ENCODE measurements at places on chromosomes 16 and 17. TPM values are rescaled to one million over a fixed set of nuclear protein-coding genes. Genes with fewer than 3 reads are reported as not detected.

DNA sequence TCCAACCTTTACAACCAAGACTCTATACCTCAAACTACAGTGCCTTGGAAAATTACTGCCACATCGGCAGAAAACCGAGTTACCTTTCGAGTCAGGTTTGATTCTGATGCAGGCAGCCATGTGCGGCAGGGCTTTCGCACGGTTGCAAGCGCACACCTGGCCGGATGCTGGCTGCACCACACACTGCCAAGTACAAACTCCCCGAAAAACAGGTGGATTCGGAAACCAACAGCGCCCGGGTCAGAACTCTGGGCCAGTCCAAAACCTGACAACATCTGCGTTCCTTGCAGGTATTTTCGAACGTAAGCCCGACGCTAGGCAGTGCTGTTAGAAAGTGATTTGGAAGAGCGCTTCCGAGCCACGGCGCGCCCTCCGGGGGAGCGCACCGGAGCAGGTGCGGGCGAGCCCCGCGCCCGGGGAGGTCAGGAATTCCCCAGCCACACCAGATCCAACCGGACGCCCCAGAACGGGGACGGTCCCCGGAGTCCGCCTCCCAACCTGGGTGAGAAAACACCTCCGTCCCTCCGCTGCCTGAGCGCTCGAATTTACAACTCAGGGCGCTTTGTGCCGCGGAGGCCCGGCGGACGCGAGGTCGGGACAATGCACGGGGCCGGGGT lies 1.2 kb downstream of the USP7 start:
- H3K36me3 ChIP-seq, result no peaks in the 10 kb centered on the region
- H3K27me3 ChIP-seq, result no peaks in the 10 kb centered on the region
- H3K4me1 ChIP-seq, result peaks cover 61% of the 10 kb centered on the region
- DNase-seq, result no peak
- peak overlapping the region; percentile 85 for H3K4me3 ChIP-seq
- peak overlapping the region; percentile 65 for H3K27ac ChIP-seq

- peak overlapping the region; percentile 5 for H3K27ac ChIP-seq
- peaks cover 23% of the 10 kb centered on the region for H3K4me1 ChIP-seq
- DNase-seq, result peak; percentile 45
- H3K27me3 ChIP-seq, result no peaks in the 10 kb centered on the region
- peaks cover 14% of the 10 kb centered on the region for H3K36me3 ChIP-seq
Observed at GRCh38 chr17:74779948-74780400, 3.8 kb upstream of the NAT9 start.

- peak; percentile 33 for DNase-seq
- peak overlapping the region; percentile 96 for H3K27ac ChIP-seq
- peaks cover 33% of the 10 kb centered on the region for H3K36me3 ChIP-seq
Observed at GRCh38 chr17:7393613-7394451, 493 bp downstream of the PLSCR3 start.

- no peaks in the 10 kb centered on the region for H3K36me3 ChIP-seq
- DNase-seq, result no peak
- H3K27ac ChIP-seq, result no peak overlapping the region
- no peak overlapping the region for H3K4me3 ChIP-seq
Observed at GRCh38 chr16:13727943-13728342, 192.0 kb upstream of the ERCC4 start.

- DNase-seq, result no peak
- H3K27me3 ChIP-seq, result no peaks in the 10 kb centered on the region
- peaks cover 39% of the 10 kb centered on the region for H3K4me1 ChIP-seq
- peak overlapping the region; percentile 92 for H3K27ac ChIP-seq
- H3K4me3 ChIP-seq, result peak overlapping the region; percentile 97
Observed at GRCh38 chr17:54967621-54968261, 713 bp downstream of the COX11 start.

GRCh38 chr16:48284772-48285409 lies 37.6 kb upstream of the ABCC11 start:
- peaks cover 51% of the 10 kb centered on the region for H3K36me3 ChIP-seq
- H3K27ac ChIP-seq, result no peak overlapping the region
- H3K4me1 ChIP-seq, result peaks cover 39% of the 10 kb centered on the region
- no peaks in the 10 kb centered on the region for H3K27me3 ChIP-seq

DNA sequence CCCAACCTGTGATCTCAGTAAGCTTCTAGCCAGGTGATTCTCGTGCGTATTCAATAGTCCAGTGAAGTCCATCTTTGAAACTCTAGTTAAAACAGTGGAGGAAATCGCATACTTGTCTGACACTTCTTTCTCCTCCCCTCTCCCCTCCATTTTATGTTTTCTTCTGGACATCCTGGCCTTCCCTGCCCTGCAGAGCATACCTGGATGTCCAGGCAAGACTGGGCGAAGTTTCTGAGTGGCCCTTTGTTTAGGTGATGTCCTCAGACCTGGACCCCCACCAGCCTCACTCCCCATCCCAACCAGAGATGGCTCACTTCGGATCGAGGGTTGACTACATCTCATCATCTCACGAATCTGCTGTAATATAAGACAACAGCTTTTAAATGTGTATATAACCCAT lies 65.7 kb downstream of the CCDC182 start:
- H3K4me3 ChIP-seq, result no peak overlapping the region
- H3K27ac ChIP-seq, result no peak overlapping the region
- no peaks in the 10 kb centered on the region for H3K4me1 ChIP-seq
- DNase-seq, result no peak

- peaks cover 4% of the 10 kb centered on the region for H3K4me1 ChIP-seq
- H3K27me3 ChIP-seq, result no peaks in the 10 kb centered on the region
- no peak for DNase-seq
- H3K27ac ChIP-seq, result no peak overlapping the region
Observed at GRCh38 chr17:79981661-79982101, 54.0 kb downstream of the TBC1D16 start.

DNA sequence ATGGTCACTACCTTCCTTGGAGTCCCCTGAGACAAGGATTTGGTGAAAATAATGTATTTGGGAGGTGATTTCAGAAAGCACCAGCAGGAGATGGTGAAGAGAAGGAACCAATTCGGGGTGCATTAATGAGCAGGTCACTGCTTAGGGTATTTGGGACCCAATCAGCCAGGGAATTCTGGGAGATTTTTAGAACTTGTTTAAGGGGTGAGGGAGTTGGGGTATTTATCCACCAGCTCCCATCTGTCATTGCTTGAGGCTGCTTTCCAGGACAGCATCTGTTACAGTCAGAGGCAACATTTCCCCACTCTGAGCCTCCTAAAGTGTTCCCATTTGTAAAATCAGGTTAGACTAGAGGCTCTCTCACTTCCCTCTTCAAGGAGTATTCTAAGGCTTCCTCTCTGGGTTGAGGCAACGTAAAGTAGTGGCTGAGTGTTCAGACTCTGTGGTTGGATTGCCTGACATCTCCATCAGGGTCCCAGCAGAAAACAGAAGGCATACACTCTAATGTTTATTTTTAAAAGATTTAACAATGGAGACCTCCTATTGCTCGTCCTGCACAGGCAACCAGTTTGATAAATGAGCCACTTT lies 60.9 kb downstream of the CLEC19A start:
- peaks cover 63% of the 10 kb centered on the region for H3K27me3 ChIP-seq
- no peaks in the 10 kb centered on the region for H3K36me3 ChIP-seq
- no peak overlapping the region for H3K27ac ChIP-seq
- no peak overlapping the region for H3K4me3 ChIP-seq
- no peak for DNase-seq

- no peaks in the 10 kb centered on the region for H3K27me3 ChIP-seq
- H3K4me1 ChIP-seq, result peaks cover 8% of the 10 kb centered on the region
Observed at GRCh38 chr17:1882836-1883235, 53.0 kb downstream of the RPA1 start.

- H3K36me3 ChIP-seq, result no peaks in the 10 kb centered on the region
- peak overlapping the region; percentile 85 for H3K4me3 ChIP-seq
- peak; percentile 67 for DNase-seq
- peaks cover 70% of the 10 kb centered on the region for H3K27me3 ChIP-seq
- H3K27ac ChIP-seq, result peak overlapping the region; percentile 94
Observed at GRCh38 chr16:88939972-88940861, 36.8 kb downstream of the CBFA2T3 start.

GRCh38 chr16:86343027-86343795 lies 167.1 kb upstream of the FOXF1 start:
- DNase-seq, result peak; percentile 24
- H3K4me3 ChIP-seq, result peak overlapping the region; percentile 45
- peaks cover 17% of the 10 kb centered on the region for H3K4me1 ChIP-seq
- H3K27me3 ChIP-seq, result peaks cover 88% of the 10 kb centered on the region

GRCh38 chr17:692116-692515 lies 22.5 kb downstream of the VPS53 start:
- DNase-seq, result no peak
- peaks cover 6% of the 10 kb centered on the region for H3K4me1 ChIP-seq
- H3K27me3 ChIP-seq, result no peaks in the 10 kb centered on the region
- no peak overlapping the region for H3K27ac ChIP-seq

- H3K27ac ChIP-seq, result no peak overlapping the region
- no peak overlapping the region for H3K4me3 ChIP-seq
- no peaks in the 10 kb centered on the region for H3K4me1 ChIP-seq
- DNase-seq, result no peak
- H3K36me3 ChIP-seq, result peaks cover 37% of the 10 kb centered on the region
- no peaks in the 10 kb centered on the region for H3K27me3 ChIP-seq
Observed at GRCh38 chr16:71873199-71873598, 10.8 kb downstream of the ZNF821 start.

DNA sequence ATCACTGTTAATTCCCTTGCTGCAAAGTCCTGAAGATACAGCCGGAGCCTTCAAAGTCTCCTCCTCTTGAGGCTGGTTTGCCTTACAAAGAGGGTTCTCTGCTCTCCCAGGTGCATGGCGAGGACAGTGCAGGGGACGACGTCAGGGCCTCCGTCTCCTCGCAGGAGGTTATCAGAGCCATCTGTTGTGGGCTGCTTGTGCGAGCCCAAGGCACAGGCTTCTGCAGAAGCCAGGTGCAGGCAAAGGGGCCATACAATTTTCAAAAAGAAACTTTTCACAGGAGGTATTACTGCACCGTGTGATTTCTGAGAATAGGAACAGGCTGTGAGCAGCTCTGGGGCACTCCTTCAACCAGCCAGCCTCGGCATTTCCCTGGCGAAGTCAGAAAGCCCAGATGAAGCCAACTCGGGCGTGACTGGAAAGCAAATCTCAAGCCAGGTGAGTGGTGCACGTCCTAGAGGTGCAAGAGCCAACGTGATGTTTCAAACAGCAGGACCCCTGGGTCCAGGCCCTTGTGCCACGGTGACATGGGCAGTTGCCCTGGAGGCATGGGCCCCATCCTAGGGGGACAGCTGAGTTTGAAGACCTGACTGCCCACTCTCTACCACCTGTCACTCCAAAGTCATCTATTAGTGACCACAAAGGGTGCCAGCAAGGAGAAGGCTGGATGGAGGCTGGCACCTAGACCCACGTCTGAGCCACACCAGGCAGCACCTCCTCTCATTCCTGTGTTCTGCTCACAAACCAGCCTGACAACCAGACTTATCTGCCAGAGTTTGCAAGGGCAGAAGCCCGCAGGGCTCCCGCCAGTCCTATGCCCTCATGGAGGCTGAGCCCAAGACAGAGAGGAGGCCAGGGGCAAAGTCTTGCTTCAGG lies 68.6 kb downstream of the SMPD3 start:
- no peaks in the 10 kb centered on the region for H3K36me3 ChIP-seq
- no peak overlapping the region for H3K4me3 ChIP-seq
- H3K27ac ChIP-seq, result no peak overlapping the region
- DNase-seq, result no peak
- H3K4me1 ChIP-seq, result no peaks in the 10 kb centered on the region
- no peaks in the 10 kb centered on the region for H3K27me3 ChIP-seq

DNA sequence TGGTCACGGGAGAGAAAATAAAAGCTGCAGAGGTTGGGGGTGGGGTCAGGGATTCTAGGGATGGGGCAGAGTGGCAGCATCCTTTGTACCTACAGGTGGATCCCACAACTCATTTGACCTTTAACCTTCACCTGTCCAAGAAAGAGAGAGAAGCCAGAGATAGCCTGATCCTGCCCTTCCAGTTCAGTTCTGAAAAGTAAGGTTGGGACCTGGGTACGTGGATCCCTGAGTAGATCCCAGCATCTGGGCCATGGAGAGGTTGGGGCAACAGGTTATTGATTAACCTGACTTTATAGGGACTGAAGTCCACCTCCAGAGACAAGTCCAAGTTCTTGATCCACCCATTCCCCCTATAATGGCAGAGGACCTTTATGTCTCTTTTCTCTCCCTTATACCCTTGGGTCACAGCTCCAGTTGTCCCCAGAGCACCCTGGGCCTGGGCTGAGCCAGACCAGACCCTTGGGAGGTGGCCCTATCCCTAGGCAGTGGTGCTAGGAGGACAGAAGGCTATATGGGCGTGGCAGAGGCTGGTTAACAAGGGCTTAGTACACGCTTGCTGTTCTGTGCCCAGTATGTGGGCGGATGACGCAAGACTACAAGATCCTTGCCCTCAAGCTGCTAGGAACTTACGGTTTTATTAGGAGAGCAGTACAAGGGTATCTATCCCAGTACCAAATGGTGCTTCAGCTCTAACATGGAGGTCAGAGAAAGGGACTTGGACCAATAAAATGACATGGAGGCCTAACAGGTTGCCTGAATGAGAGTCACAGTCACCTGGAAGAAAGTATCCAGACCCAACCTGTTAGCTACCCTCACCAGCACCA lies 3.3 kb downstream of the CLDN7 start:
- H3K4me1 ChIP-seq, result peaks cover 33% of the 10 kb centered on the region
- peaks cover 35% of the 10 kb centered on the region for H3K27me3 ChIP-seq
- H3K36me3 ChIP-seq, result peaks cover 55% of the 10 kb centered on the region
- DNase-seq, result no peak

- no peaks in the 10 kb centered on the region for H3K27me3 ChIP-seq
- no peaks in the 10 kb centered on the region for H3K36me3 ChIP-seq
- no peak for DNase-seq
- H3K4me1 ChIP-seq, result no peaks in the 10 kb centered on the region
Observed at GRCh38 chr16:54460263-54460860, 173.8 kb upstream of the IRX3 start.

DNA sequence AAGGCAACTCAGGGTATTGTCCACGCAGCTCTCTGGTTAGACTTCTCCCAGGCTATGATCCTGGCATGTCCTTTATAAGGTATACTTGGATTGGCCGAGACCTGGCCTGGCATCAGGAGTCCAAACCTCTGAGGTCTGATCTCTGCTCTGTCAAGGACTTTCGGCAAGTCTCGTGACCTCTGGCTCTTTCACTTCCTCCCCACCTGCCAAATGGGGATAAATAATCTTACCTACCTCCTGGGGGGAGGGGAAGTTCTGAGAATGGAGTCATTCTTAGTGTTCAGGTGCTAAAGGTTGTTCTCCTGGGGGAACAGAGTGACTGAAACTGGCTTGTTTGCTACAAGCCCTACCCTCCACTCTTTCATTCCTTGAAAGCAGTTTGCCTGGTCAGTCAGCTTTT lies 7.6 kb downstream of the ATXN1L start:
- peaks cover 52% of the 10 kb centered on the region for H3K36me3 ChIP-seq
- no peak for DNase-seq
- H3K4me1 ChIP-seq, result peaks cover 58% of the 10 kb centered on the region
- H3K27ac ChIP-seq, result no peak overlapping the region

GRCh38 chr16:120756-121155 lies 17.7 kb downstream of the NPRL3 start:
- H3K27ac ChIP-seq, result no peak overlapping the region
- H3K4me1 ChIP-seq, result peaks cover 5% of the 10 kb centered on the region
- no peaks in the 10 kb centered on the region for H3K27me3 ChIP-seq
- no peak for DNase-seq
- peaks cover 22% of the 10 kb centered on the region for H3K36me3 ChIP-seq

The UBB gene
- 1,605 TPM for total RNA-seq

The KRT20 gene
- total RNA-seq, result not detected

The RNF227 gene
- 1.0 TPM for total RNA-seq

The KIF2B gene
- total RNA-seq, result not detected

The CNGB1 gene
- total RNA-seq, result not detected

The ENGASE gene
- 31.5 TPM for total RNA-seq

The TP53TG3F gene
- total RNA-seq, result not detected

The CSHL1 gene
- total RNA-seq, result not detected

The OTOP3 gene
- not detected for total RNA-seq

The ADAD2 gene
- total RNA-seq, result 0.52 TPM

The OR3A3 gene
- total RNA-seq, result not detected

The GCGR gene
- total RNA-seq, result not detected

The ABCC12 gene
- not detected for total RNA-seq

The ITGAL gene
- total RNA-seq, result 2.4 TPM

Measured in left ventricle myocardium inferior (tissue), 1 donor.